ENCODE measurements at places on chromosomes 7 and 10.
A peak's percentile ranks its signal among the peaks of the same experiment; 100 is the strongest.

GRCh38 chr10:72088889-72089575 lies 681 bp upstream of the SPOCK2 start:
- DNase-seq, result peak; percentile 16

DNA sequence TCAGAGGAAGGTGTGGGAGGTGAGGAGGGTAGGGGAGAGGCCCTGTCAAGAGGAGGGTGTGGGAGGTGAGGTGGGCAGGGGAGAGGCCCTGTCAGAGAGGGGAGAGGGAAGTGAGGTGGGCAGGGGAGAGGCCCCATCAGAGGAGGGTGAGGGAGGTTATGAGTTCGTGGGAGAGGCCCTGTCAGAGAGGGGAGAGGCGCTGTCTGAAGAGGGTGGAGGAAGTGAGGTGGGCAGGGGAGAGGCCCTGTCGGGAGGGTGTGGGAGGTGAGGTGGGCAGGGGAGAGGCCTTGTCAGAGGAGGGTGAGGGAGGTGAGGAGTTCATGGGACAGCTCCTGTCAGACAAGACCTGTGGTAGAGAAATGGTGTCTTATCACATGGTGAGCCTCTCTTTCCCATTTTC lies 74.4 kb downstream of the INPP5A start:
- no peak for DNase-seq

GRCh38 chr10:3623746-3624145 lies 161.3 kb downstream of the KLF6 start:
- peak; percentile 92 for DNase-seq

- peak; percentile 82 for DNase-seq
These were observed 34.1 kb downstream of the EGFR start for GRCh38 chr7:55052741-55053427.

DNA sequence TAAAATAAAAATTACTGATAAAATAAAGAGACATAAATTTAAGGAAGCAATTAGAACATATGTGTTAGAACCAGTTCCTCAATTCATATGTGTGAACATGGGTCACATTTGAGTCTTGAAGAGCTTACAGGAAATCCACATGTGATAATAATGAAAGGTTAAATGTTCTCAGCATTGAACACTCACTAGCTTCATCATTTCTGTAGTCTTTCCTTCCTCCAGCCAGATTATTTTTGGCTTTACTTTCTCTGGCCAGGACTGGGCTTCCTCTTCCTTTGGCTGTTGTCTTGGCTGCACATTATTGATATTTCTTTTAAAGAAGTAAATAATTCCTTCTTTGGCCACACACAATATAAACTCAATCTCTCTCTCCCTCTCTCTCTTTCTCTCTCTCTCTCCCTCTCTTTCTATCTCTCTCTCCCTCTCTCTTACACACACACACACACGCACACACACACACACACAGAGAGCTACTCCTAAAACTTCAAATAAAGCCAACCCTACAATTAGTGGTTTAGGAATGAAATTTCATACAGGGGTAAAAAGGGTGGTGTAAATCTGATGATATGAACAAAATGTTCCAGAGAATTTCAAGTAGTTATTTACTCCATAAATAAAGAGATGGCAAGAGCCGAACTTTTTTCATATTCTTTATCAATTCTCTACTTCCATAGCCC lies 171.2 kb downstream of the REEP3 start:
- no peak for DNase-seq

DNA sequence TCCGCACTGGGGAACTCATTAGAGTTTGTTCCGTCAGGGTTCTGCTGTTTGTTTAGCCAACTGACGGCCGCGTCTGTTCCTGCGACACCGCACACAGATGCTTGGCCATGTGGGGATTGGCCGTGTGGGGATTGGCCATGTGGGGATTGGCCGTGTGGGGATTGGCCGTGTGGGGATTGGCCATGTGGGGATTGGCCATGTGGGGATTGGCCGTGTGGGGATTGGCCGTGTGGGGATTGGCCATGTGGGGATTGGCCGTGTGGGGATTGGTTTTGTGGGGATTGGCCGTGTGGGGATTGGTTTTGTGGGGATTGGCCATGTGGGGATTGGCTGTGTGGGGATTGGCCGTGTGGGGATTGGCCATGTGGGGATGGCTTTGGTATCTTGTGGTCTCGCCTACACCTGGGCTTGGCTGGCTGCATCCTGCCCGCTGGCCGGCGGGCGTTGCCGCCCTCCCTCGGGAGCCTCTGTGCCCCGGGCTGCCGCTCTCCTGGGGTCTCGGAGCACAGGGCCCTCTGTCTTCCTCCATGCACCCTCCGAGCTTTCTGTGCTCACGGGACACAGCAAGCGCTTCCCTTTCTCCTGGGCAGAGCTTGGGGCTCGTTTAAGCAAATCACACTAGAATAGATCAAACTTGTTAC lies 62.5 kb downstream of the NKX6-2 start:
- DNase-seq, result no peak

GRCh38 chr7:141737118-141737835 lies 881 bp upstream of the SSBP1 start:
- peak; percentile 43 for DNase-seq

DNA sequence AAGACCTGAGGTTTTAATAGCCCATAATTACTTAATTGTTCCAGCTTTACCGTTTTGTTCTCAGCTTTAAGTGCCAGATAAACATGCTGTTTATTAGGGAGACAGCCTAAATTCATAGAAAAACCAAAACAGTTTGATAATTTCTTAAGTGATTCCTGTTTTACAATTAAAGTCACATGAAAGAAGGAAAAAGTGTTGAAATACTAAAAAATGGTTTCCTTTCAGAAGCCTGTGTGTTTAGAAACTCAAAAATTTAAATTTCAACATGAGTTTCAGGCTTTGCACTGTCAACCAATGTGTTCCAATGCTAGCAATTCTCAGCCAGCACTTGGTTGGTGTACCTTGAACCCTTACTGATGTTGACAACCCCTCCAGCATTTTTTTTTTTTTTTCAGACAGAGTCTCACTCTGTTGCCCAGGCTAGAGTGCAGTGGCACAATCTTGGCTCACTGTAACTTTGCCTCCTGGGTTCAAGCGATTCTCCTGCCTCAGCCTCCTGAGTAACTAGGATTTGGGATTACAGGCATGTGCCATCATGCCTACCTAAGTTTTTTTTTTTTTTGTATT lies 135.3 kb downstream of the ICA1 start:
- no peak for DNase-seq

DNA sequence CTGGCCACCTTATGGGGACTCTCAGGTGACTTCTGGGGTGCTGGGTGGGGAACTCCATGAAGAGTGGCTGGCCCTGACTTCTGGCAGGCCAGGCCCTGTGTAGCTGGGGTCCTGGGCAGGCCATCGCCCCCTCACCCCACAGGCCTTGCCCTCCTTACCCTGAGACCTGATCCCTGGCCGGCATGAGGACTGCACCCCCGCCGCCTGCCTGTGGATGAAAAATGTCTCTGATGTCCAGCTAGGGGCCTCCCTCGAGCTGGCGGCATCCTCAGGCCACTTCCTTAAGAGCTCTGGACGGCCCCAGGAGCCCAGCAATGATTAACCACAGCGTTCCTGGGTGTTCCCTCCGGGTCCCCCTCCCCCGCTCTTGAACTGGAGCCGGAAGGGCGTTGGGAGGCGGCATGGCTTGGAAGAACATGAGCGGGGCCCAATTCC lies 31.8 kb upstream of the SHH start:
- DNase-seq, result no peak

GRCh38 chr10:59281861-59282260 lies 80.5 kb downstream of the FAM13C start:
- DNase-seq, result no peak

- DNase-seq, result no peak
These were observed 209.8 kb downstream of the ACTR3B start for GRCh38 chr7:152969335-152969734.
